Pancreas (tissue), 10 donors: ENCODE measurements at places on chromosomes 12 and 14.

- DNase-seq, result no peak
Measured at GRCh38 chr14:33475623-33476022, 475.3 kb downstream of the EGLN3 start.

GRCh38 chr12:53530920-53531319, 23.6 kb upstream of the NPFF start:
- no peak for DNase-seq

GRCh38 chr14:62017651-62018230, 255.5 kb downstream of the SNAPC1 start:
- no peak for DNase-seq

GRCh38 chr14:46989566-46989965, 338.0 kb upstream of the RPL10L start:
- DNase-seq, result no peak

DNA sequence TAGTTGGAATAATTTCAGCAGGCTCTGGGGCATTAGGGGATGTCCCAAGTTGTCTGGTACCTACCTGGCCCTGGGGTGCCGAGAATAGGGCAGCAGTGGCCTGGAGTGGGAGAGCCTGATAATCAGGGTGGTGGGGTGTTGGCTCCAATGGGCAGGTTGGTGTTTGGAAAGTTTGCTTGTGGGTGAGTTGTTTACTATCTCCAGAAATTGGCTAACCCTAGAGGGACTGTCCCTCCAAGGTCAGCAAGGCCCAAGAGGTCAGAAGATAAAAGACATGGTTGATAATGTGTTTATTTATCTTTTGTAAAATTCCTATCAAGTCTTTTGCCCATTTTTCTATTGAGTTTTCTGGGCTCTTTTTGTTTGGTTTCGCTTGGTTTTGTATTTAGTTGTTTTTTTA, 105.1 kb downstream of the KICS2 start:
- DNase-seq, result no peak

- no peak for DNase-seq
Measured at GRCh38 chr12:4707306-4707705, 12.9 kb upstream of the GALNT8 start.

DNA sequence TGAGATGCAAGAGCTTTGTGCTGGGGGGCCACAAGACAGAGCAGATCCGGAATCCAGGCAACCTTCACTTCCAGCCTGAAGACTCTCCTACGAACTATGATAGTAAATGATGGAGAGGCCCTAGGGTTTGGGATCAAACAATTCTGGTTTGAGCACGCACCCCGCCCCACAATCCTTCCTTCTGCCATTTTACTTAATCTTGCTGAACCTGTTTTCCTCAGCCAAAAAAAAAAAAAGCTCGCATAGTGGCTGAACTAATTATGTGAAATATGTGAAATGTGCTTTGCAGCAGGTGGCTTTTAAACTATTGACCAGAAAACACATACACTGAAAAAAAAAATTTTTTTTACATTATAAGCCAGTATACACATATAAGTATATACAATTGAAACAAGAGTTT, 667 bp upstream of the ITFG2 start:
- no peak for DNase-seq

GRCh38 chr14:35818346-35819115, 7.6 kb upstream of the BRMS1L start:
- peak; percentile 11 for DNase-seq

DNA sequence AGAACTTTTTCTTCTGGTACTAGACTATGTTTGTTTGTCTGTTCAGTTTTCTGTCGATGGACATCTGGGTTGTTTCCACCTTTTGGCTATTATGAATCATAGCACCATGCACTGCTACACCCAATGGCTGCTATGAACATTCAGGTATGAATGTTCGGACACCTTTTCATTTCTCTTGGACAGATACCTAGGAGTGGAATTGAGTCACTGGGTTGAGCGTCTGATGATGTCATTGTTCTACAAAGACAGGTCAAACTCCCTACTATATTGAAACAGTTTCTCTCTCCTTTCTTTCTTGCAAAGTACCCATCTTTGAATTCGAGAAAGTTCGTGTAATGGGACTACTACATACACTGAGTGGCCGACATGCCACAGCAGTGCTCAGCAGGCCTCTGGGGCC, 44.7 kb downstream of the KCTD10 start:
- no peak for DNase-seq

- DNase-seq, result no peak
Measured at GRCh38 chr12:53212931-53213330, 5.9 kb upstream of the ITGB7 start.

- DNase-seq, result no peak
Measured at GRCh38 chr12:115623764-115624334, 653.6 kb downstream of the MED13L start.

DNA sequence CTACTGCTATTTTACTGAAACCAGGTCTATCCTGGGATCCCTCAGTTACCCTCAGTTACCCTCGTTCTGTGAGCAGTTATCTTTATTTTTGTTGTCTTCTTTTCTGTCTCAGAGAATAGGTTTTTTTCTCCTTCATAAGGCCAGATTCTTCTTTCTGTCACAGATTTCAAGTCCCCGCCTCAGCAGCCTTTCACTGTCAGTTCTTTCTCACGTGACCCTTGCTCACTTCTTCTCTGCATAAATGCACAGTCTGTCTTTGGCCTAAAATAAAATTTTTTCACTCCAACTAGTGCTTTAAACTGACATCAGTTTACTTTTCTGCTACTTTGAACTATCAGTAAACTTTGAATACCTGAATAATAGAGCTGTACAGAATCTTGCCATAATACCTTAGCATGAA, 299.7 kb downstream of the ERC1 start:
- DNase-seq, result no peak

GRCh38 chr12:29428633-29429032, 47.7 kb upstream of the ERGIC2 start:
- DNase-seq, result no peak

- DNase-seq, result no peak
Measured at GRCh38 chr14:33959692-33960151, 8.8 kb upstream of the EGLN3 start.

DNA sequence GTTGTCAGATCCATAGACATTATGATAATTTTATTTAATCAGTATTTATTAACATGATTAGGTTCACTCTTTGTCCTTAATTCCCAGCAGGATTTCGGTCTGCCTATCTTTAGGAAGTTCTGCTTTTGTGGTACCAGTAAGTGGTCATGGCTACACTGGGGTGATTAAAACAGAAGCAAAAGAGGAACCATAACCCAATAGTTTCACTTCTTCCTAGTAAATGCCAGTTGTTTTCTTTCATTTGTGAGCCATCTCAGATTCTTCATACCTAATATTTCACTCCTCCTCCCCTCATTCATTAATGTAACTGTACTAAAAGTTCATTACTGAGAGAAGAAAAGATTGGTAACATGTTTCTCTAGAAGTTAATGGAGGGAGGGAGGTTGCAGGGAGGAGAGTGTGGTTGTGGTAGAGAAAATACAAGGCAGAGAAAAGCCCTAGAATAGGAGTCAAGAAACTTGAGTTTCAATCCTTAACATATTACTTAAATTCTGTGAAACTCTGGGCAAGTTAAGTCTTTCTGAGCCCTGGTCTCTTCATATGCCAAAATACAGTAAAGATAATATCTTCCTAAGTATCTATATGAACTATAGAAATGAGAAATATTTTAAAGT, 101.2 kb downstream of the PEBP1 start:
- no peak for DNase-seq

GRCh38 chr14:86802726-86803125, 1190.3 kb downstream of the GALC start:
- no peak for DNase-seq

- DNase-seq, result no peak
Measured at GRCh38 chr12:93624595-93625294, 52.3 kb downstream of the SOCS2 start.
